ENCODE measurements at places on chromosomes 4 and X.

DNA sequence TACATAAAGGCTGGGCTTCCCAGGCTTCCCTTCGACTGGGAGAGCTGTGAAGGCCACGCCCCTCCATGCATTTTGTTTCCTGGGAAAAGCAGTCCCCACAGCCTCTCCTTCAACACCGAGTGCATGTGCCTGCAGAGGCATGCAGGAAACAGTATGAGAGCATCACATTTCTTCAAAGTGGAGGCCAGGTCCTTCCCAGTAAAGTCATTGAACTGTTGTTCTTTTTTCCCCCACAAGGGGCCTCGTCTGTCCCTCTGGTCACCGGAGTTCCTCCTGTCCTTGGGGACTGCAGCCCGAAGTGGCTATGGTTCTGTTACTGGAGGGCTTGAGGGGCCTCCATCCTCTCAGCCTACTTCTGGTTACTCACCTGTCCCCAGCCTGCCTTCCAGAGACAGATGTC lies 56.0 kb downstream of the RAI2 start:
- no peak for DNase-seq

- DNase-seq, result no peak
Observed at GRCh38 chr4:15778289-15779241, at the start of gene CD38. Gene CD38, plus strand, starts transcription at chr4:15778328. Its CDS starts 87 bp downstream, at chr4:15778415.

DNA sequence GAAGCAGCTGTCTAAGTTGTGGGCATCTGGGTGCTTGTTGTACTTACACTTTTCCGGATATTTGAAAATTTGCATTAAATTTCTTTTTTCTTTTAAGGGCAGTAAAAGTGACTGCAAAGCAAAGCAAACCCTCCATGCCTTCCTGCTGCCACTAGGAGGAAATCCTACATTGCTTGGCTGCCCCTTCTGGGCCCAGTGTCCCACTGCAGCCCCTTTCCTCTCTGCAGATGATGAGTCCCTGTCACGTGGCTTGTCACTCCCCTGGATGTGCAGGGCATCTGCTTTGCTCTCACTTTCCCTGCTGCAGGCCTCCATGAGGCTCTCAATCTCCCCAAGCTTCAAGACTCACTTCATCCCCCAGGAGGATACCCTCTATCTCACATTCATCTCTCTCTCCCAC lies 12.7 kb downstream of the TSR2 start:
- no peak for DNase-seq

GRCh38 chrX:109926743-109927662 lies 75.9 kb upstream of the TMEM164 start:
- no peak for DNase-seq

- no peak for DNase-seq
Observed at GRCh38 chr4:113141901-113142346, 92.5 kb downstream of the ANK2 start.

All from nucleus accumbens (tissue), 56 donors.